Endothelial cell (in vitro differentiated cells): ENCODE measurements at places on chromosomes 11 and 22. TPM values are rescaled to one million over a fixed set of nuclear protein-coding genes. Genes with fewer than 3 reads are reported as not detected.

GLB1L2 gene
- total RNA-seq: 5.0 TPM

SYT9 gene
- 0.21 TPM for total RNA-seq

TSKU gene
- 29.9 TPM for total RNA-seq

ROBO4 gene
- 28.8 TPM for total RNA-seq

TIGD3 gene
- 0.44 TPM for total RNA-seq

MYO18B gene
- total RNA-seq: not detected

GAL gene
- 15.9 TPM for total RNA-seq

MIOX gene
- total RNA-seq: not detected

SHANK3 gene
- 223 TPM for total RNA-seq

ESAM gene
- total RNA-seq: 490 TPM

MMP3 gene
- not detected for total RNA-seq

DLG2 gene
- total RNA-seq: 5.1 TPM

CD3G gene
- total RNA-seq: not detected

DNA sequence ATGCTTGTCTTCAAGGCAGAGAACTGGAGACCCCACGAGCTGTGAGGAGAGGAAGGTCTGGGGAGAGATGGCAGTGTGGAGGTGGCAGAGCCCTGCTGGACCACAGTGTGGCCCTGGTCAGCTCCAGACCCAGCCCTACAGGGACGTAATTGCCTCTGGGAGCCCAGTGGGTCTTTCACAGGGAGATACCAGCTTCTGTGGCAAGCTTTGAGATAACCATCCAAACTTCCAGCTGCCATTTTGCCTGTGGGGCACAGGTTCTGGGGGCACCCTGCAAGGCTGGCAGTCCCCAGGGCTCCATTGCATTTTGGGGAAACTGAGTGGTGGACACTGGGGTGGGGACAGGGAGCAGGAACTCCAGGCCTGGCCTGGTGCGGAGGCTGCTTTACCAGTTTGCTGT lies 10.2 kb upstream of the MPPED1 start:
- no peak for DNase-seq

DNA sequence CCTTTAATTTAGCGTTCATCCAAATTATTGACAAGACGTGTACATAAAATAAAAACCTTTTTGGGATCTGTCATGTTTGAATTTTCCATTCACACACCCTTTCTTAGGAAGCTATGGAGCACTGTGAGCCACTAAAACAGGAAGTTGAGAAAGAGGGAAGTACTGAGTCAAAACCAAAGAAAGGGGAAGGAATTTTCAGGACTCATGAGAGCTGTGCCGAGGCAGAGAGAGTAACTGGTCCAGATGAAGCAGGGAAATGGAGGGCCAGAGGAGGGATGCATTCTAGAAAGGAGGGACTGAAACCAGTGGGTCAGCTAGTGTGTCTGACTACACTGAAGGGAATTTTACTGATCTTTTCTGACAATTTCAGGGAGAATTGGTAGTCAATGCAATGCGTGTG lies 24.9 kb downstream of the APLP2 start:
- DNase-seq: no peak

DNA sequence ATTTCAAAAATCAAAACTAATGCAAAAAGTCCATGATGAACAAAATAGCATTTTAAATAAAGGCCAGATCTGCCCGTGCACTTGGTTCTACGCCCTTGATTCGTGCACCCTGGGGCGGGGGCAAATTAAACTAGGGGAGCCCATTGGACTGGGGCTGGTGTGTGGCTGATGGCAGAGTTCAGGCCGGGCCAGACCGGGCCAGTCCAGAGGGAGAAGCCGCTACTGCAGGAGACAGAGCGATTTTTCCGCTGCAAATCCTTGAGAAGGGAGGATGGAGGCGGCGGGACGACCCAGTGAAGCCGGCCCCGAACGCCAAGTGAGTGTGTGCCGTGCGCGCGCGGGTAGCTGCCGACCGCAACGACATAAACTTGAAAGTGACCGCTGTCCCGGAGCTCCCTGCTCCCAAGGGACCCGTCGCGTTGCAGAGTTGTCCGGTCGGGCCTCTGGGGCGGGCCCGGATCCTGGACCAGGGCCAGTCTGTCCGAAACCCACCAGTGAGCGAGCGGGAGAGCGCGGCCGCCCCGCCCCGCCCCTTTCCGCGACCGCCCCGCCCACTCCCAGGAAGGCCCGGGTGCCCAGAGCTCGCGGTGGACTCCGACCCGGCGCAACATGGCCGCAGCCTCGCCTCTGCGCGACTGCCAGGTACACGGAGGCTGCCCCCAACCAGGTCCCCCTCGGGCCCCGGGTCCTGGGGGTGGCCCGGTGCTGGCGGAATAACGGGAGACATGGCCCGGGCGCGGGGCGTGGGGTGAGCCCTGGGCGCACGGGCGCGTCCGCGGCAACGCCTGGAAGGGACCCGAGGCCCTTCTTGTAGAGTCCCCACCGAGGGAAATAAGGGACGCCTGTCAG lies at the start of gene TTC38:
TSS of gene TTC38 (plus strand) at position 578 of the 849 bp plus-strand sequence. CDS start at position 610, 32 bp downstream.
- peak; percentile 74 for DNase-seq

- DNase-seq: no peak
Measured at GRCh38 chr22:26087816-26088215, 81.4 kb upstream of the SEZ6L start.

- DNase-seq: peak; percentile 48
Measured at GRCh38 chr22:45441138-45441537, 27.6 kb downstream of the RIBC2 start.

GRCh38 chr11:71252770-71253730 lies 673 bp upstream of the SHANK2 start:
- DNase-seq: peak; percentile 46

DNA sequence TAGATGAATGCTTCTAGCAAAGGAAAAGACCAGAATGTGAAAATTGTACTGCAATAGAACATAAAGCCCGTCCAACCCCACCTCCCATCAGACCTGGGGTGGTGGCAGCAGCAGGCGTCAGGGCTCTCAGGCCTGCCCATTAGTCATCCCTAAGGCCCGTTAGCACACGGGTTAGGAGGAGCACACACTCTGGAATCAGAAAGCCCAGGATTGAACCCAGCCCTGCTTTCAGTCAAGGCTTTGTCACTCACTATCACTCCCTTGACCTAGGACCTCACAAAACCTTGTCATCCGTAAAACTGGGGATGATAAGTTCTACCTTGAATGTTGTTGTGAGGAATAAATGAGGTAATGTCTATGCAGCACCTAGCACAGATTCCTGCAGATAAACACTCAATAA lies 26.9 kb downstream of the MICAL3 start:
- no peak for DNase-seq

GRCh38 chr22:46537225-46537945 lies at the start of gene CELSR1:
CELSR1 (minus strand) TSS chr22:46537620; CDS start chr22:46537170, 450 bp downstream.
- DNase-seq: peak; percentile 45

- no peak for DNase-seq
Measured at GRCh38 chr11:67674442-67674871, at the start of gene ALDH3B2. ALDH3B2 (minus strand) TSS chr11:67674623; CDS start chr11:67666935, 7,688 bp downstream.

GRCh38 chr11:1205121-1205986 lies 17.5 kb upstream of the MUC5B start:
- no peak for DNase-seq

DNA sequence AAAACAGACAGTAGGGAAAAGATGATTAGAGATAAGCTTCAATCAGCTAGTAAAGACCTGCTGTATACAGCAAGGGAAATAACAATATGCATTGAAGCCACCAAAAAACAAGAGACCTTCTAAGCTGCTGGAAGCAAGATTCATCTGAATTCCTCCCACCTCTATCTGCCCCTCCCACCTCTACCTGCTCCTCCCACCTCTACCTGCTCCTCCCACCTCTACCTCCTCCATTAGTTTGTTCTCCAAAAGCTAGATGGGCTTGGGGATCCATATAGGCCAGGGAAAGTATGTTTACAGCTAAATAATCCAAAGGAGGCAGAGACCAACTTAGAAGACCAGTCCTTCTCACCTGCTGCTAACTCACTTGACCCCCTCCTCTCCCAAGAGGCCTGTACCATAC lies 33.2 kb downstream of the PAK1 start:
- DNase-seq: no peak

DNA sequence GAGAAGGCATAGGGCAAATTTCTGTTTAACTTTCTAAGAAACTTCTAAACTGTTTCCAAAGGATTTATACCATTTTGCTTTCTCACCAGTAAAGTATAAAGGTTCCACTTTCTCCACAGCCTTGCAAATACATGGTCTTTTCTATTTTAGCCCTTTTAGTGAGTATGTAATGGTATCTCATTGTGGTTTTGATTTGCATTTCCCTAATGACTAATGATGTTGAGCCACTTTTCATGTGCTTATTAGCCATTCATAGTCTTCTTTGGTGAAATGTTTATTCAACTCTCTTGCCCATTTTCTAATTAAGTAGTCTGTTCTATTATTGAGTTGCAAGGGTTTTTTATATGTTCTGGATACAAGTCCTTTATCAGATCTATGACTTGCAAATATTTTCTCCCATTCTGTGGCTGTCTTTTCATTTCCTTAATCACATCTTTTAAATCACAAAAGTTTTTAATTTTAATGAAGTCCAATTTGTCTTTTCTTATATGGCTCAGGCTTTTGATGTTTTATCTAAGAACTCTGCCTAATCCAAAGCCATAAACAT lies 83.8 kb upstream of the KCNQ1OT1 start:
- no peak for DNase-seq

DNA sequence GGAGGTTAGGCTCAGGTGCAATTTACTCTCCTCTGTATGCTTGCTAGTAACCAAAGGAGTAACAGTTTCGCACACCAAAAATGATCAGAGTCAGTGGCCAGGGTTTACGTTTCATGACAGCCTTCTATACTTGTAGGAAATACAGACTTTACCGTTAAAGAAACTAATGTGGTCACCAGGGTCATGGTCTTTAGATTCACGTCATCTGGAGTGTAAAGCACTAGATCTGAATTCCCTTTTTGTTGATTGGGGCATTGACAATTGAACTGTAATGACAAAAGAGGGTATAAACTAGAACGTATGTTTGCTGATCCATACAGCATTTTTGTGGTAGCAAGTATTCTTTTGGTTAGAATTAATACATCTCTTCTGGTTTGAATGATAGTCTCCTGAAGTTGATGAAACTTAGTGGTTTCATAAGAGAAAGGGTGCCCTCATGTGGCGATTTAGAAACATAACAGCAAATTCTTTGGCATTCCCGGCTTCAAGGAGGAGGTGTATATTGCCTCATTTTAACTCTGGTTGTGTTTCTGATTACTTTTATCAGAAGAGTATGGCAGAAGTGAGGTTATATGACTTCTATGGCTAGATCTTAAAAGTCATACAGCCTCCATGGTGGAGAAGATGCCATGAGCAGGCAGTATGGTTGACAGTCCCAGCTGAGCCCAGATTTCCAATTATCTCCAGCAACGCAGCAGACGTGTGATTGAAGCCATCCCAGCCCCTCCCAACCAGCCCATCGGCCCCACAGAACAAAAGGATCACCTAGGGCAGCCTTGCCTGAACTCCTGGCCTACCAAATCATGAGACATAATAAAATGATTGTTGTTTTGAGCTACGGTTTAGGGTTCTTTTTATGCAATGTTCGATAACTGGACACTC lies 35.1 kb downstream of the MMP7 start:
- peak; percentile 49 for DNase-seq

GRCh38 chr22:48425091-48425506 lies 1402.6 kb downstream of the BRD1 start:
- DNase-seq: no peak

DNA sequence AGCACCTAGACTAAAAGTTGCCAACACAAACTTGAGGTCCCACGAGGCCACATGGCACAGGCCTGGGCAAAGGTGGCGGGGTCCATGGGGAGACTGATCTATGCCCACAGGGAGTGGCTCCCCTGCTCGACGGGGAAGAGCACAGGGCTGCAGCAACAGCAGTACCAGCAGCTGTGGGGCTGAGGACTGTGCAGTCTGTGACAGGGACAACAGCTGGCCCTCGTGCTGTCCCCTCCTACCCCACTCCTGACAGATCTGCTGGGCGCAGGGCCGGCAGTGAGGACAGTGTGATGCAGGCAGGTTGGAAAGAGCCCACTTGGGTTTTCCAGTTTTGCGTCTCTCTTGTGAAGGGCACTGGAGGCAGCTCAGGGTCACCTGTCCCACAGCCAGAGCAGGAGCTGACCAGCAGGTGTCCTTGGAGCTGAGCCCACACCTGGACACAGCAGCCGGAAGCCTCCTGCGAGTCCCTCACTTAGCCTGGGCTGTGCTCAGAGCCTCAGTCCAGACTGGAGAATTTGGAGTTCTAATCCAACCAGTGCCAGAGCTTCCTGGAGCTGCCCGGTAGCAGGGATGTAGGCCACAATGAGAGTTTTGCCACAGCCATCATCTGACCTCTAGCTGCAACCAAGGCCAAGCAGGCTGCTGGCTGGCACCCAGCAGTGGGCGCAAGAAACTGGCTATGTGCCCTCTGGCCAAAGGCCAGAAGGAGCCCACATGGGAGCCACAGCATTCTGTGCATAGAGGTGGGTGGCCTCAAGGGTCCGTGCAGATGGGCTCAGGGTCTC lies 3.6 kb upstream of the GAS2L1 start:
- no peak for DNase-seq

- no peak for DNase-seq
Measured at GRCh38 chr22:20808844-20809243, 34.9 kb downstream of the SERPIND1 start.

GRCh38 chr11:113256431-113257202 lies 57.8 kb upstream of the TTC12 start:
- DNase-seq: no peak

- no peak for DNase-seq
Measured at GRCh38 chr11:43947003-43947500, 4.6 kb downstream of the C11orf96 start.

DNA sequence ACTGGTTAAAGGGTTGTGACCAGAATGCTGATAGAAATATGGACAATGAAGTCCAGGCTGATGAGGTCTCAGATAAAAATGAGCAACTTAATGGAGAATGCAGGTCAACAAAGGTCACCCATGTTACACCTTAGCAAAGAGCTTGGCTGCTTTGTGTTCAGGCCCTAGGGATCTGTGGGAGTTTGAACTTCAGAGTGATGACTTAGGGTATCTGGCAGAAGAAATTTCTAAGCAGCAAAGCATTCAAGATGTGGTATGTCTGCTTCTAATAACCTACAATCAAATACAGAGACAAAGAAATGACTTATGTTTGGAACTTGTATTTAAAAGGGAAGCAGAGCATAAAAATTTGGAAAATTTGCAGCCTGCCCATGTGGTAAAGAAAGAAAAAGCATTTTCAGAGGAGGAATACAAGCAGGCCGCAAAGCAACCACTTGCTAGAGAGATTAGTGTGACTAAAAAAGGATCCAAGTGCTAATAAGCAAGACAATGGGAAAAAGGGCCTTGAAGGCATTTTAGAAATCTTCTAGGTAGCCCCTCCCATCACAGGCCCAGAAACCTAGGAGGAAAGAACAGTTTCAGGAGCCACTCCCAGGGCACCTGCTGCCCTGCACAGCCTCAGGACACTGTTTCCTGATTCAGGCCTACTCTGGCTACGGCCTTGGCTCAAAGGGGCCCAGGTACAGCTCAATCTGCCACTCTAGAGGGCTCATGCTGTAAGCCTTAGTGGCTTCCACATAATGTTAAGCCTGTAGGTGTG lies 41.3 kb downstream of the TNKS1BP1 start:
- DNase-seq: no peak

GRCh38 chr11:19985111-19985510 lies 175.2 kb downstream of the DBX1 start:
- no peak for DNase-seq

DNA sequence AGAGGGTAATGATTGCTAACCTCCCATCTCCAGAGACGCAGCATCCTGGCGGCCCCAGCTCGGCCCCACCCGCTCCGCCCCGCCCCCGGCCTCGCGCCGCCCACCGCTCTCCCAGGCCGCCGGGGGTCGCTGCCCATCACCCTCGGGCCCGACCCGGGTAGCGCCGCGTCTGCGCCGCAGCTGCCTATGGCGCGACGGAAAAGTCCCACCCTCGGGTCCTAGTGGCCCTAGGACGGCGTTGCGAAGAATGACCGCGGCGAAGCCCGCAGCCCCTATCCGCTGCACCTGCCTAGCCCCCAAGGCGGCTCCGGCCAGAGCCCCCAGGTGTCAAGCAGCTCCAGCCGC lies 457 bp downstream of the CPSF7 start:
- DNase-seq: peak; percentile 90

GRCh38 chr22:21450320-21450831 lies 16.8 kb upstream of the TMEM191C start:
- peak; percentile 14 for DNase-seq
